ENCODE measurements at places on chromosomes 6 and 20.

- peak; percentile 30 for DNase-seq
These were observed 133.7 kb downstream of the PTCHD4 start for GRCh38 chr6:47977314-47977713.

DNA sequence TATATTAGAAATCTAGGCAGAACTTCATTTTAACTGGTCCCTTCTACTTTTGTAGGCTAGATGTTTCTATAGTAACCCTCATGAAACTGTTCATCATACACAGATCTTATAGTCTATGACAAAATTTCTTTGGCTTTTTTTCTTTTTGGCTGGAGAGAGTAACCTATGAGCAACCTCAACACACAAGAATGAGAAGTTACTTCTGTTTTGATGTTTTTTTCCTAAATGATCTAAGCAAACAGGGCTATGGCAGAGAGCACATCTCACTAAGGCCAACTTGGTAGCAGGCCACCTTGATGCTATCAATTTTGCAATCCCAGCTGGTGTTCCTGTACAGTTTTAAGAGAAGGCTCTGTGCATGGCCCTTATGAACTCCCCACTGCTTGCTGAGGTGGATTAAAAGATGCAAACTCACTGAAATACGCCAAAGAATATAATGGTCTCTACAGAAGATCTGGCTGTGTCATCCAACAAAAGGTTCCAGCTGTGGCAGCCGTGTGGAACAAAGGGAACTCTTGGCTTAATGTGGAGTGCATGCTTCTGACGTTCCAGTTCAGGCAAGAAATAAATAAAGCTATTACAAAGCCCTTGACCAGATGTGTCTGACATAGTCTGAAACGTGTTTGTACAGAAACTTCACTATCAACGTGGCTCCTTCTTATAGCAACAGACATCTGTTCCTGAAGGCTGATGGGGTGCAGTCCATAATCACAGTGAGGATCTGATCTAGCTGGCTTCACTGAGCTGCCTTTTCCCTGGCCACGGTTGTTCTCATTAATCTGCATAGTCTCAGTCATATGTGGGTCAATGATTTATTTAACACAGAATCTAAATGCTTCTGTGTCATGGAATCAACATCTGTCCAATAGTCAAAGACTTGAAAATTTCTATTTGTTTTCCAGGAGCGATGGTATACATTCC is 481.1 kb downstream of the BMP2 start:
- no peak for DNase-seq

GRCh38 chr6:89110284-89110683 is 7.6 kb downstream of the SRSF12 start:
- DNase-seq, result no peak

DNA sequence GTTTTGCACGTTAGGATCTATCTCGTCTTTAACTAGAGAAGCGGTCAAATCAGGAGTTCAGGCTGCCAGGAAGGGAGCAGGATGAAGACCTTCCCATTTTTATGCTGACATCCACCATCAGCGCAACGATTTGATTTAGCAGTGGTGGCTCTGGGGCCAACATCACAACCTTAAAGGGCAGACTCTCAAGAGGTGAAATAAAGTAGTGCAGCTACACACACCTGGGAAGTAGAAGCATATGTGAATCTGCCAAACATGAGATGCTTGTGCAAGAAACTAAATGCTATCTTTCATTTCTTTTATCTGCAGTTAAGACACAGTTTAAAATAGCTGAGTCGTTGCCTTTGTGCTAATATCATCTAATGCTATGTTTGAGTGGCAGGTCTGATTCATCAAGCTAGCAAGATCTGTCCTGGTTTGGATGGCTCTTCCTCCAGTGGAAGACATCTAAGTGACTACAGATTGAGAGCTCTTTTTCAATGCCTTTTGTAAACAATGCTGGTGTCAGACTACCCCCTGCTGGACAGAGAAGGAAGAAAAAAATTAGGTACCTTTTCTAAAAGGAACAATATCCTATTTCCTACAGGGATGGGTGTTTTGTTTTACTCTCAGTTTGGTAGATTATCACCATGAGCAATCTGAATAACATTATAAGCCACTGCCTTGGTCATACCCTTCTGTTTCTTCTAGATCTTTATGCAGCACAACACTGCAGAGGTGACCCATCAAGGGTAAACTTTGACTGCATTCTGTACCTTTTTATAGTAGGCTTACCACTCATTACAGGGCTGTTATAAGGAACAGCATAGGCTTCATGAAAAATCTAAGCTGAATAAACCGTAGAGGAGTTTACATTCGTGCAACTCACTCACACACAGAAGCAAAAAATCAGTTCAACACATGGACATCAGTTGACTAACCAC is 171.6 kb upstream of the FBXL4 start:
- DNase-seq, result peak; percentile 67

GRCh38 chr6:7261032-7261841 is 51.8 kb downstream of the SSR1 start:
- peak; percentile 99 for DNase-seq

DNA sequence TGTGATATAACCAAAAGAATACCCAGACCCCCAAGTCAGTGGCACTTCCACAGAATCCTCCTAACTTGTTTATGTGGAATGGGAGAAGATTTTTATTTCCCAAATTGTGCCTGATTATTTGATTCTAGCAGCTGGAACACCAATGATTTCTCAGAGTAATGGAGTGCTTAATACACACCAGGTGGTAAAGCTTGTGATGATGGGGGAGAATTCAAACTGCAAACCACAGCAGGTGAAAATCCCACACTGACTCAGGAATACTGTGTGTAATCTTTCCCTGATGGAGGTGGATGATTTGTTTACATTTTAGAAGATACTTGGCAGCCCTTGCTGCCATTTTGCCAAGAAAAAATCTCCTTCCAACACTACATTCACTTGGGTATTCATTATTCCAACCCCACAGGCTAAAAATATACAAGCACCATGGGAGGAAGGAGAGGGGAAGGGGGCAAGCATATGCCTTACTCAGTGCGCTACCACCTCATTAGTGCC is 212.7 kb upstream of the PLN start:
- no peak for DNase-seq

- no peak for DNase-seq
These were observed 56.7 kb downstream of the TRIM27 start for GRCh38 chr6:28867086-28867409.

DNA sequence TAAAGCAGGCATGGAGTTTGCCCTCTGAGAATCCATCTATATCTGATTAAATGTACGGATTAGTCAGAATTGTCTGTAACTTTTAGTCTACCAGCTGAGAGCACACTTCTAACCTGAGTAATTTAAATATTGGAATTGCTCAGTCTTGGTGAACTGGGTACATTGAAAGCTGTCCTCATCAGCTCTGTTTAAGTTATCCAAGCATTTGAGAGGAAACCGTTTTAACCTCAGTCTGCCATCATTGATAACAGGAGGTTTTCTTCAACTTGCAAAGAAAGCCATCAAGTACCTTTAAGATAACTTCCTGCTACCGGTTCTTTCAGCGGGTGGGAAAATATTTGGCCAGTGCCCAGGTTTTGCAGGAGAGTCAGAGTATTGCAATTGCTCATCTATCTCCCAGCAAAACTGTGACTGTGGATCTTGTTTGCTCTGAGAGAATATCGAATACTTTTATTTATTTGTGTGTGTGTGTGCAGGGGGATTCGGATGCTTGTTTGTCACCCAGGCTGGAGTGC is 31.1 kb upstream of the F13A1 start:
- DNase-seq, result no peak

DNA sequence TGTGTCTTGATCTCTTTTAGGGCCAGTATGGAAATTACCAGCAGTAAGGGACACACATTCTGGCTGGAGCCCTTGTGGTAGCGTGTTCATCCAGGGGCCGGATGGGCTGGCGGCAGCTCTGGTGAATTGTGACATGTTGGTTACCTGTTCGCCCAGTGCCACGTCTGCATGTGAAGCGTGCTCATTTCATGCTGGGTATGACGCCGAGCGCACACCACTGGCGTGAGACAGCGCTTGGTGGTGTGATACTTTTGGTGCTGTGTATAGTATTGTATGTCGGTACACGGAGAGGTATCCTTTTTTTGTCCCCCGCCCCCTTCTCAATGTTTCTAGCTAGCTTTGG is 3.7 kb upstream of the MTG2 start:
- DNase-seq, result no peak

DNA sequence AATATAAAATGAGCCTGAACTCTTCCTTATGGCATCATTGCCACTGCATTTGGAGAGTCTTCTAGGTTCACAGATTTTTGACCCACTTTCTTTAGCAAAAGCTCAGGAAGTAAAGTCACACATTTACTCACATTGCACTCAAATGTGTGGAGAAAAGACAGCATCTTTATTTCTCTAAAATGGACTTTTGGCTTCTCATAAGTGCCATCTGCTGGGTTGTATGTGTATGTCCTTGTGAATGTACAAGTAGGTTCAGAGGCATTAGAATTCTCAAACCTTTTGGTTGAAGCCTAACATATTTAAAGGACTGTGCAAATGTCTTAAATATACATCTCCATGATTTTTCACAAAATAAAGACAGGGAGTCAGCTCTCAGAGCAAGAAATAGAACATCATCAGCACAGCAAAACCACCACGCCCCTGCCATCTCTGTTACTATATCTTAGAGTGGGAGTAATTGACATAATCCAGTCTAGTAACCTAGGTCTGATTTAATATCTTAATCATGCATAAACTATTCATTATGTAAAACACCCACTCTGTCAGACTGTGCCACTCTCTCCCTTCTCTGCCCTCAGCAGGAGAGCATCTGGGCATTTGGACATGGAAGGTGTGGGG is 42.2 kb upstream of the SPTLC3 start:
- peak; percentile 34 for DNase-seq

- DNase-seq, result no peak
These were observed 79.2 kb downstream of the EPM2A start for GRCh38 chr6:145656128-145656527.

DNA sequence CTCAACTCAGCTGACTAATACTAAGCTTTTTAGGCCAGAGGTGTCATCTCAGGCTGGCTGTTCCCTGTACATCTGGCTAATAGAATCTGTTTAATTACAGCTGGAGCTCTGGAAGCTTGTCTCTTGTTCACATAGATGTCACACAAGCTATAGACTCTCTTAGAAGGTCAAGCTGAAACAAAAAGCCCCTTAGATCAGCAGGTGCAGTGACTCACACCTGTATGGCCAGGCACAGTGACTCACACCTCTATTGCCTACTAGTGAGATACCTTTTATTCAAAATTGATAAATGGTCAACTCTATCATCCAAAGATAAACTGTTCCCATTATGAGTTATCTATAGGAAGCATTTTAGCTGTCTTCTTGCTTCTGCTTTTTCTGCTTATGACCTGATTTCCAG is 29.9 kb upstream of the MTHFD1L start:
- DNase-seq, result no peak

DNA sequence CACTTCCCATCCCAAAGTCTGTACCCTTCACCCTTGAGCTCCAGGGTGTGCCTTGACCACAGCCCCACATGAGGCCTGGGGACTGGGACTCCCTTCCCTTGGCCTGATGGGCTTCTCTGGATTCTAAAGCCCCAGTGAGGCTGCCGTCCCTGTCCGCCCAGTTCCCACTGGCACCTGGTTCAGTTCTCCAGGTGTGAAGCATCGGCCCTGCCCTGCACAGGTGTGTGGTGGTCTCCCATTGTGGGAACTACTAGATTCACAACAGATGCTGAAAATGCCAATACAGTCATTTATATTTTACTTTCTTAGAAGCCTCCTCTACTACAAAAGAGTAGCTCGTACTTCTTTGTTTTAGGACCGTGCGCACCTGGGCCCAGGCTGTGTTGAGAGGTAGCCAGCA is 72.8 kb downstream of the TTLL2 start:
- DNase-seq, result no peak

DNA sequence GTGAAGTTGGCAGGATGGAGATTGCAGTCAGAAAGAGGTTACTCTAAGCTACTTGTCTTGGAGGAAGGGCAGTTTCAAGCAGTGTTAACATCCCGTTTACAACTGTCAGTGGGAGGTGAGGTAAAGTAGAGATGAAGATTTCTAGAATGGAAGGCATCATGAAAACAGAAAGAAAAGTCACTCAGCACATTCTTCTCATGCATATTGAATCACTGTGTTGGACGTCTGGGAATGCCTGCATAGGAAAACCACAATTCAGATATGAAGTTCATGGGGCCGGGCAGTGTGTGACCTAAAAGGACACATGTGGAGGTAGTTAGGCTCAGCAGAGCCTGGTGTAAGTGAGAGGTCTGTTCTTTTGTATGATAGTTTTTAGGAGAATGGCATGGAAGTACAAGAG is 73.5 kb upstream of the LAMP5 start:
- no peak for DNase-seq

- DNase-seq, result no peak
These were observed 761 bp upstream of the NR2E1 start for GRCh38 chr6:108164815-108165706.

DNA sequence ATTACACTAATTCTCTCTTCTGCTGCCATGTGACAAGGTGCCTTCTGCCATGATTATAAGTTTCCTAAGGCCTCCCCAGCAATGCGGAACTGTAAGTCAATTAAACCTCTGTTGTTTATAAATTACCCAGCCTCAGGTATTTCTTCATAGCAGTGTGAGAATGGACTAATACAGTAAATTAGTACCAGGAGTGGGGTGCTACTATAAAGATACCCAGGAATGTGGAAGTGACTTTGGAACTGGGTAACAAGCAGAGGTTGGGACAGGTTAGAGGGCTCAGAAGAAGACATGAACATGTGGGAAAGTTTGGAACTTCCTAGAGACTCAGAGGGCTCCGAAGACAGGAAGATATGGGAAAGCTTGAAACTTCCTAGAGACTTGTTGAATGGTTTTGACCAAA is 34.8 kb downstream of the MICA start:
- DNase-seq, result no peak

DNA sequence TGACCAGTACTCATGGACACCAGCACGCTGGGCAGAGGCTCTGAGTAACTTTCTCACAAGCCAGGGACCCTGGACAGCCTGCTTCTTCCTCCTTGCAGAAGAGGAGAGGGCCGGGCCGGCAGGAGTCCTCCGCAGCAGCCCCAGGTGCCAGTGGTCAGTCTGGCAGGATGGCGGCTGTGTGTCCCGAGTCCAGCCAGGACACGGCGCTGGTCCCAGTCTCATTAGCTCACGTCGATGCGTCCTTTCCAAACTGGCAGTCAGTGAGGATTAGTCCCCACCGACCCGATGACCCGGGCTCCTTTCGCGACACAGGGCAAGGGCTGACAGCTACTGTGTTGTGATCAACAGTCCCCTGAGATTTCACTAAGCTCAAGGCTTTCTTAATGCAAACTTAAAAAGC is 267.0 kb downstream of the TAF4 start:
- no peak for DNase-seq

DNA sequence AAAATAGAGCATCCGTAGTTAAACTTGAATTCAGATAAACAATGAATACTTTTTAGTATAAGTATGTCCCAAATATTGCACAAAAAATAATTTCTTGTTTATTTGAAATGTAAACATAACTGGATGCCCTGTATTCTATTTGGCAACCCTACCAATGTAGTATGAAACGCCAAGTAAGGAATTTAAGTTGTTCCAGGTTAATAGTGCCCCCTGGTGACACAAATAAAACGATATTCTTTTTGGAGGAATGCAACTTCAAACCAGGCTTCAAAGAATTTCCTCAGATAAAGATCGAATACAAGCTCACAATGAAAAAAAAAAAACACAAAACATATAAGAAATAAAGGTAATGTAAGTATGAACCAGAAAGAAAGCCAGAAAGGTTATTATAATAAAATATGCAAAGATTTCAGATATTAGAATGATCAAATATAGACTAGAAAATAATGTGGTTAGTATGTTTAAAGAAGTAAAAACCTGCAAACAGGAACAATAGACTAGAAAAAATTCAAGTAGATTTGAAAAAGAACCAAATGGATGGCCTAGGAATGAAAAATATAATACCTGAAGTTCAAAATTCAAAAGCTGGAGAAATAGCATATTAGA is 18.4 kb upstream of the AKAP7 start:
- DNase-seq, result peak; percentile 71
